ENCODE measurements at places on chromosomes 3 and 15.

- no peak for DNase-seq
Observed at GRCh38 chr3:79670178-79670577, 97.6 kb downstream of the ROBO1 start.

- no peak for DNase-seq
Observed at GRCh38 chr3:117630885-117631284, 921.3 kb downstream of the TUSC7 start.

GRCh38 chr3:181824961-181825360, 113.2 kb downstream of the SOX2 start:
- no peak for DNase-seq

DNA sequence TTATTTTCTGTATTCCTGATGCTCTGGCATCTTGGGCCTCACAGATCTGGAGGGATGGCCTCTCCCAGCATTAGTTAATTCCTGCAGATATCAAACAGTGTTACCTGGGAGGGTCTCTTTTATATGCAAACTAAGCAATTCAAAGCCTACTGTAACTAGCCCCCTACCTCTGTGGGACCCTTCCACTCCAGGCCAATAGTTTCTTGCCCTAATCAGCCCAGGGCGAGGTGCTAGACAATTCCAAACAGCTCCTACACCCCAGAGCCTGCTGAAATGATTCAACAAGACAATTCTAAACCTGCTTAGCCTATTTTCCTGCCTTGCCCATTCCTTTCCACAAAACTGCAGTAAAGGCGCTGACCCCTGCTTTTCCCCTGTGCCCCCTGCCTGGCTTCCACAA, 106.6 kb upstream of the IGSF10 start:
- no peak for DNase-seq

DNA sequence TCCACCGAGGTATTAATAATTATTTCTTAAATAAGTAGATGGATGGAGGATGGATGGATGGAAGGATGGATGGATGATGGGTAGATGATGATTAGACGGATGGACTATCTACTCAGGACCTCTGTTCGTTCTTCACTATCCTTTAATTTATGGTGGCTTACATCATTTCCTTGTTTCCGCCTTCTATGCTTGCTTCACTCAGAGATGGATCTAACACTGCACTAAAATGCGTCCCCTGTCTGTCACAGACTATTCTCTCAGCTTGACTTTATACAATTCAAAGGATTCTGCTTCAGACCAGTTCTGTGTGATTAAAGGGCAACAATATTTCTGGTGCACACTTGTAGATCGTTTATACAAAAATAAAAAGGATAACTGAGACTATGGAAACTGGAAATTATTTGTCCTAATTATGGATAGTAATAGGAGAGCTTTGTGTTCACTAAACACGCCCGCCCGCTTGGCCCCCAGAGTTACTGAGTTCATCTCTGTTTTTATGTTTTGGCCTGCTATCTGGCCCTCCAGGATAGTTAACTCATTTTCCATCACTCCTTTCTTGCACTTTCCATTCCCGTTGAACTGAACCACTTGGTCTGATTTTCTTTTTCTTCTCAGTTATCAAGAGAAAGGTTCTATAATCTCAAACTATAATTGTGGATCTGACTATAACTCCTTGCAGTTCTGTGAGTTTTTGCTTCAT, 41.4 kb upstream of the CA12 start:
- no peak for DNase-seq

DNA sequence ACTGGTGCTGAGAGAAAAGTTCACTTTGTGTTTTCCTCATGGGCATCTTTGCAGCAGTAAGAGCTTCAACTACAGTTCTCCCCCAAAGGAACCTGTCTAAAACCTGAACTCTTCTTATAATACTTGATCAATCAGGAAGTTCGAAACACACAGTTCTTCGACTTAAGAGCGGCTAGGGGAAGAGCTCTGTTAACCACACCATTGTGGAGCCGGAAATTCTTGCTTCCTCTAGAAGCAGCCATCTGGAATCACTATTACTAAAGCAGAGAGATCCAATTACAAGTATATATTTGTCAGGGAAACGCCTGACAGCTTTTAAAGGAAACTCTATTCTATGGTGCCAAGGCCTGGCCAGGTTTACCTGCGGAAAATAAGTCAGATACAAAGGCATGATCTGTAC, 337.3 kb upstream of the CBLB start:
- peak; percentile 6 for DNase-seq

DNA sequence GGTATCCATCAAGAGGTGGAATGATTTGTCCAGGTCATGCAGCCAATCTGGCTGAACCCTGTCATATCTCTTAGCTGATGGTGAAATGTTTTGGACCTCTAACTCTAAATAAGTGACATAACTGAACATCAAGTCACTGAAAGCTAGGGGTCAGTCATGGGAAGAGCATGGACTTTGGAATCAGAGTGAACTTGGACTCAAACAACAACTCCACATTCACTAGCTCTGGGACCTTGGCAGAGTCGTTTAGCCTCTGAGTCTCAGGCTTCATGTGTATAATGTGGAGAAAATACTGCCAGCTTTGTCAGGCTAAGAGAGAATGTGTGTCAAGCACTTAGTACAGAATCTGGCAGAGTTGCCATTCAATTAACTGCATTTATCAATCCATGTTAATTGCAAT, 557.8 kb upstream of the CFAP20DC start:
- no peak for DNase-seq

GRCh38 chr15:69489073-69489571, 36.5 kb downstream of the RPLP1 start:
- DNase-seq, result no peak

DNA sequence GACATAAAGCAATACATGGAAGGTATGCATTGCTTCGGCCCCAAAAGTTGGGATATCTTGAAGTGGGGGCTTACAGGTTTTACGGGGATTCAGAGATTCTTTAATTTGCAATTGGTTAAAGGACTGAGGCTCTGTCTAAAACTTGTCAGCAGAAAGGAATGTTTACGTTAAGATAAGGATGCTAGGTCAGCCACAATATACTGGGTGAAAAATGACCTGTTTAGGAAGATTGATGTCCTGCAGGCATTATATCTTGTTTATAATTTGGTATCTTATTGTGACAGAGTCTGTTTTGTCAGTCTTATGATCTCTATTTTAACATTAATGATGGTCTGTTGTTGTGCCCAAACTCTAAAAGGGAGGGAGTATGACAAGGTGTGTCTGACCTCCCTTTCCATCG, 15.3 kb upstream of the CCNDBP1 start:
- no peak for DNase-seq

DNA sequence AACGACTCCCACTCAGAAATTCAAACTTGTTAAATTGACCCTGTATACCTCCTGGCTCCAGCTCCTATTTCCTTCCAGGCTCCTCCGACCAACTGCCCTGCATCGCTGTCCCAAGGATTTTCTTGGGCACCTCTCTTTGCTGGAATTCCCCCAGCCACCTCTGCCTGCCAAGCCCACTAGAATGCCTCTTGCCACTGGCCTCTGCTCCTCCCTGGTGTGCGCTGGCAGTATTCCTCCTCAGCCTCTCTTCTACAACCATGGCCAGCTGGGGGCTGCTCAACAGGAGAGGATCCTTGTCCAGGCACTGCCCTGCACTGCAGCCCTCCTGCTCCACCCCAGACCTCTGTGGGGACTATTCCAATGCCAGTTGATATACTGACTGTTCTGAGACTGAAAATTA, 7.4 kb downstream of the WNT7A start:
- no peak for DNase-seq

GRCh38 chr3:184524981-184525336, 36.6 kb upstream of the EPHB3 start:
- peak; percentile 55 for DNase-seq

- DNase-seq, result peak; percentile 71
Observed at GRCh38 chr3:38003371-38003816, 12.8 kb downstream of the VILL start.

DNA sequence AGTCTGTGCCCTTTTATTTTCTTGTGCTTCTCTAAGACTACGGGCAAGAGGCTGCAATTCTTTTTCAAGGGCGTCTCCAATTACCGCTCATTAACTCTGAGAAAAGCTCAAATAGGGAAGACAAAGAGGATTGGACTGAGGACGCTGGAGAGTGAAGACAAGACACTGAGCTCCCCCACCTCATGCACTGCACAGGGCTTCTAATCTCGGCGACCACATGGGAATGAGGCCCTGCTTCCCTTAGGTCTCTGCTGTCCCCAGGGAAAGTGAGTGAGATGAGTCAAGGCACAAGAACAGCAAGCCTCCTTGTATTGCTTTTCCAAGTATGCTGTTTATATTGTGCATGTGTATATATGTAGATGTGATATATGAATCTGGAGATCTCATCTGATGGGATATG, 392.2 kb upstream of the CFAP20DC start:
- DNase-seq, result no peak

GRCh38 chr15:100112636-100113305, 229.0 kb downstream of the ADAMTS17 start:
- no peak for DNase-seq

Data from GM20000 (cell line).